ENCODE measurements at places on chromosomes 1 and 21.

DNA sequence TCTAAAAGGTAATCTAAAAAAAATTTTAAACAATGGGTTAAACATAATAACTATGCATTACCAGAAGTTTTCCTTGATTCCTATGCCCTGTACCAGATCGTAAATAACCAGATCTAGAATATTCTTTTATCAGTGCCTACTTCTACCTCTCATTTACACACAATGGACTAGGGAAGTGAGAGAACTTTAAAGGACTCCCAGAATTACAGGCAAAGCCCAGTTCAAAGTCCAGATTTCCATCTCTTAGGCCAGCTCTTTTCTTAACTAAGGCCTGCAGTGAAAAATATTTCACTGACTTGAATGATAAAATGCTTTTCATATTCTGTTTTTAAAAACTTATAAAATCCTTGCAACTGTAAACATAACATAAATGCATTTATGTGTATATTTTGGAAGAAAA, 32.6 kb downstream of the ESRRG start:
- no peak for DNase-seq

- DNase-seq, result no peak
Measured at GRCh38 chr1:170634824-170635410, 29.0 kb upstream of the PRRX1 start.

DNA sequence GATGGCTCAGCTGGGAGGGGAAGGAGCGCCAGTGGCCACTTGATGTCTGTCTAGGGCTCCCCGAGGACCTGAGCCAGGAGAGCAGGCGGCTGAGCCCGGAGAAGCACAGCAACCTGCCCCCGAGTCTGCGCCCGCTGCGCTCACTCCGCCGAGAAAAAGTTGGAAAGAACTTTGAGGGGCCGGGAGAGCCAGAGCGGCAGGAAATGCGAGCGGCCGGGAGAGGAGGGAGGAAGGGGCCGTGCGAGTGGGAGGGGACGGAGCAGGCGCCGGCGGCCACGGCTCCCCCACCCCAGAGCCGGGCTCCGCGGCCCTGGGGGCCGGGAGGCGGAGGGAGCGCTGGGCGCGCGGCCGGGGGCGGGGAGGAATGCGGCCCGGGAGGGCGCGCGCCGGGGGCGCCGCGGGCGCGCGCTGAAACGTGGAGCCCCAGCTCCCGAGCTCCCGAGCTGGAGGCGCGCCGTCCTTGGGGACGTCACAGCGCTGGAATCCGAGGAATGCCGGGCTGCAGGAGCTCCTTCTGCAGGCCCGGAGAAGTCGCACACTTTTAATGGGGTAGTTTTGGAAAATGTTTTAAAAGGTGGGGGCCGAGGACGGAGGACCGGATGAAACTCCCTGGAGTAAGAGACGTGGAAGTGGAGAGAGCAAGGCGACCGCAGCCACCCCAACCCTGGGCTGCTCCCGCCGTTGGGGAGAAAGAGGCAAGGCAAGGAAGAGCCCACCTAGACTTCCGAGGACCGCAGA, at the start of gene PTPN14:
PTPN14 (minus strand) TSS at position 167 of the 738 bp plus-strand sequence. CDS start 86,799 bp downstream, outside the sequence.
- DNase-seq, result peak; percentile 27

DNA sequence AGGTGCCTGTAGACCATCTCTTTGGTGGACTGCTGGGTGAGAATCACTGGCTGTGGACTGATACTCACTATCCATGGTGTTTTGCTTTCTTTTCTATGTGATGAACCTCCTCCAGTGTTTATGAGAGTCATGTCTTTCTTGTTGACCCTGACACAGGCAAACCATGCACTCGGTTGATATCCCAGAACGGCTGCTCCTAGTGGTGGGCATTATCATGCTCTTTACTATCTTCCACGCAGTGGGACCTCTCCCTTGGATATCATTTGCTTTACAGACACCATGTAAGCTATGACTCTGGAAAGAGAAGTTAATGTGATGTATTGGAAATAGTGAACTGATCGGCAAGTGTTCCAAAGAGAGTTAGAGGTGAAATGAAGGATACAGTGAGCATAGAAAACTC, 1455.6 kb downstream of the BRINP3 start:
- DNase-seq, result no peak

DNA sequence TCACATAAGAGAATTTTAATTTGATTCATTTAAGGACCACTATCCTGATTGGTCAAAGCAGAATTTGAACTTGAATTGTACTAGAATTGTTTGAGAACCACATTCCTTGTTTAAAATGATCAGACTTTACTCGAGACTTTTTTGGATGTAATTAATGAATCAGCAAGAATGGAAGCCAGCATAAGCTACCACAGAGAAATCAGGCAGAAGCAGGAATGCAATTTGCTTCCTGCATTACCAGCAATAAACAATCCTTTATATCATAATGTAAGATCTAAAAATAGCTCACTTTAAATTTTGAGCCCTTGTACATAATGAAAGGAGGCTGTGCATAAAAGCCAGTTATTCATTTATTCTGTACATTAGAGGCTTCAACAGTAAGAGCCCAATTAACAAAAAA, 119.8 kb upstream of the BACE2 start:
- no peak for DNase-seq

GRCh38 chr1:170986901-170987300, 51.6 kb downstream of the MROH9 start:
- no peak for DNase-seq

DNA sequence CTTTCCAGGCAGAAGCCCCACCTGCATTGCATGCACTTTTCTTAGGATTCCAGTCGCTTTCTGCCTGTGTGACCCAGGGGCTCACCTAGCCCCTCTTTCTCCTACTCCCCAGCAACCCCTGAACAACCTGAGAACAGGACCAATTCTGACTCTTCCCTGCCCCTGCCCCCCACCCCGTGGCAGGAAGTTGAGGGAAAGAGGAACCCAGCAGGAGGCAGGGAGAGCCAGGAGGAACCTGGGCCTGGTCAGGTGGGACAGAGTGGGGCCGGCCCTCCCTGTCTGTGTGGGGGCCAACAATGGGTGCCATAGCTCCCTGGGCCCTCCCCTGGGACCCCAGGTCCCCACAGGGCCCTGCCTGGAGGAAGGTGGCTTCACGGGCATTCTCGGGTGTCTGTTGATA, 6.1 kb downstream of the BMP8A start:
- DNase-seq, result no peak

GRCh38 chr1:51671527-51672325, 54.8 kb downstream of the OSBPL9 start:
- DNase-seq, result no peak

DNA sequence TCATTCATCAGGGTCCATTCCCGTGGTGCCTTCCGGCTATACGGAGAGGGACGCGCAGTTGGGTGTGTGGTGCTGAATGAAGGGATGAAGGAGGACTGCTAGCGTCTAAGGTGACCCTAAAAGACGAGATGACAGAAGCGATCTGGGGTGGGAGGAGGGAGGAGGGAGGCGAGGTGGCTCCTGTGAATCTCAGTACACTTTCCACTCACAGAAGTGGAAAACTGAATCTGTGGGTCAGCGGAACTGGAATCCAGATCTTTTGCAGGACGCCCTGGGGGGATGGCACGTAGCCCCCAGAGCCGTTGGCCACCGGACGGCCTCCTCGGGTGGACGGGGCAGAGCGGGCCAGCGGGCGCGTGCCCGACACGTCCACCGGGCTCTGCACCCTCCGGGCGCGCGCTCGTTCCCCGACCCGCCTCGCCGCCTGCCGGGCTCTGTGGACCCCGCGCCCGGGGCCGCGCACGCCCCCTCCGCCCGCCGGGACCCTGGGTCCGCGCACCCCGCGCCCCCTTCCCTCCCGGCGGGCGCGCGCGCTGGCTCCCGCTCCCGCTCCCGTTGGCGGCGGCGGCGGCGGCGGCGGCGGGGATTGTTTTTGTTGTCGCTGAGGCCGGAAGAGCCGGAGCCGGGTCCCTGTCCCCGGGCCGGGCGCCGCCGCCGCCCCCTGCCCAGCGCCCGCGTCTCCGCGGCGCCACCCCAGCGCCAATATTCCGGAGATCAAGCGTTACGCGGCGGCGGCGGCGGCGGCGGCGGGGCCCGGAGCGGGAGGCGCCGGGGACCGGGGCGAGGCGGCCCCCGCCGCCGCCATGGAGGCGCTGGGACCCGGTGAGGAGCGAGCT, at the start of gene AGO4:
AGO4 (plus strand) TSS at position 403 of the 836 bp plus-strand sequence; CDS start at position 804, 401 bp downstream.
- peak; percentile 77 for DNase-seq

DNA sequence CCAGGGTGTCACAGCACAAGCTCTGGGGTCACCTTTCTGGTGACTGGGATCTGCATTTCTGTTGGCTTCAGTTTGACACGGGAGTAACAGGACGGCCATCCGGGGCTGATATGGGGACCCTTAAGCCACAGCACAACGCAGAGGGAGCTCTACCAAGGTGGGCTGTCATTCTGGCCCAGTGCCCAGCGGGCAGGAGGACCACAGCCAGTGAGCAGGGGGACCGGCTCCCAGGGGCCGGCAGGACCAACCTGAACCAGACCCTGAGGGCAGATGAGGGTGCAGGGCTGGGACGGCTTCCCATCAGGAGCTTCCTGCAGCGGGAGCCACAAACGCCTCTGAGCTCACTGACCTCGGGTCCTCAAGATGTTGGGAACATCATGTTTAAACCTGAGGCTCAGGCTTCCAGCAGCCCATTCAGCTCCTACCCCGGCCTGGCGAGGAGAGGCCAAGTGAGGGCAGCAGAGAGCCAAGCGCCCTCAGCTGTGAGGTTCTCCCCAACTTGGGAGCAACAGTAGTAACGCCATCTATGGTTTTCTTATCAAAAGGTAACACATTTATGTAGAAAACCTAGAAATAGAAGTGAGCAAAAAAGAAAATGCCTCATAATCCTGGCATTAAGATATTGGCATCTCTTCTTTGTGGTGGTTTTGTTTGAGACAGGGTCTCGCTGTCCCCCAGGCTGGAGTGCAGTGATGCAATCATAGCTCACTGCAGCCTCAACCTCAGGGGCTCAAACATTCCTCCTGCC, 26.8 kb downstream of the TMEM201 start:
- peak; percentile 35 for DNase-seq

DNA sequence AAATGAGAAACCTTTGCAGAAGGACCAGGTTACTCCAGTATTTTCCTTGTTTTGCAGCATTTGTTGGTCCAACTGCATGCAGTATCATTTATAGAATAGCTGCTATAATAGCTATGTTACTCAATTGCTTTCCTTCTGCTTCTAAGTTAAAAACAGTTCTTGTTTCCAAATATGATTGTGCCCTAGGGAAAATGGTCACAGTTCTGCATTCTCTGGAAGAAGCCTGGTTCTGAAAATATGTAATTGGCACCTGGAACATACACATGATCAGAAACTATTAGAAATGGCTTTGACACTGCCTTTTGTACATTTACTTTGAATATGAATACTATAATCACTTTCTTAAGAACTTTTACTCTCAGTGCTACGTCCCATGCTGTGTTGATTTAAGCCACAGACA, 33.6 kb downstream of the HENMT1 start:
- no peak for DNase-seq

DNA sequence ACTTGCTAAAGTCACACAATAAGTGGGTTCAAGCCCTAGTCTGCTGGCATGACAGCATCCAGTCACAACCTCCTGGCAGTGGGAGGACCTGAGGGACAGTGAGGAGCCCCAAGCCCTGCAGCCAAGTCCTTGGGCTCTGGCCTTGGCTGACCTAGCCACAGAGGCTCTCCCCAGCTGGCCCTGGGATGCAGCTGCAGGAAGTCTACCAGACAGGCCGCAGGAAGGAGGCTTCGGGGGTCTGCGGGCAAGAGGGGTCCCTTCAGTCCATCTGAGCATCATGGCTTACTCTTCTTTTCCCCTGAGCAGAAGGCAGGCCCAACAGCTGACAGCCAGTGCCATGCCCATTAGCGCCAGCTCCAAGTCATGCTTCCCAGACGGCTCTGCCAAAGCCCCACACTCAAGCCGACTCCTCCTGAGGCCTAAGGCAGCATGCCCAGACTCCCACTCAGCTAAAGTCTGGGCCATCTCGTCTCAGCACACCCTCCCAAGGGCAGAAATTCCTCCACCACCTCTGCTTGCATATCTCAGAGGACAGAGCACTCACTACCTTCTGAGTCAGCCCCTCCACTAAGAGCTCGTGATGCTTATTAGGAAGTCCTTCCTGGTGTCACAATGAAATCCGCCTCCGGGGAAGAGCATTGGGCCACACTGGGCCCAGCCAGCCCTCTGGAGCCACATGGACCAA, 20.1 kb downstream of the SLC1A7 start:
- no peak for DNase-seq

GRCh38 chr1:91335603-91336002, 69.0 kb downstream of the HFM1 start:
- no peak for DNase-seq

DNA sequence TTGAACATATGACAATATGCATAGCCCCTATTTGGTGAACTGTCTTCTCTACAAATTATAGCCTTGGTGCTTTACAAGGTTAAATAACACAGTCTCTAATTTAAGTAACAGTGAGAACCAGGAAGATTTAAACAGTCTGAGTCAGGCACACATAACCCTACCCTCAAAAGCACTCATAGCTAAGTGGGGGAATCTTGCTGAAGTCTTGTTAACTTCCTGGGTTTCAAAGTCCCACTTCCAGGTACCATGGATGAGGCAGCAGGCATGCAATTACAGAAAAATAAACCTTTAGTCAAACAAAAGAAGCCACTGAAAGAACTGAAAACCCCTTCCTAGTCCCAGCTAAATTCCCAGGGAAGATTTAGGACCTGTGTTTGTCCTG, 147.6 kb downstream of the PBX1 start:
- no peak for DNase-seq

- peak; percentile 27 for DNase-seq
Measured at GRCh38 chr1:181986907-181987305, 74.6 kb downstream of the ZNF648 start.

- DNase-seq, result no peak
Measured at GRCh38 chr1:67589519-67590233, 95.3 kb upstream of the GADD45A start.

DNA sequence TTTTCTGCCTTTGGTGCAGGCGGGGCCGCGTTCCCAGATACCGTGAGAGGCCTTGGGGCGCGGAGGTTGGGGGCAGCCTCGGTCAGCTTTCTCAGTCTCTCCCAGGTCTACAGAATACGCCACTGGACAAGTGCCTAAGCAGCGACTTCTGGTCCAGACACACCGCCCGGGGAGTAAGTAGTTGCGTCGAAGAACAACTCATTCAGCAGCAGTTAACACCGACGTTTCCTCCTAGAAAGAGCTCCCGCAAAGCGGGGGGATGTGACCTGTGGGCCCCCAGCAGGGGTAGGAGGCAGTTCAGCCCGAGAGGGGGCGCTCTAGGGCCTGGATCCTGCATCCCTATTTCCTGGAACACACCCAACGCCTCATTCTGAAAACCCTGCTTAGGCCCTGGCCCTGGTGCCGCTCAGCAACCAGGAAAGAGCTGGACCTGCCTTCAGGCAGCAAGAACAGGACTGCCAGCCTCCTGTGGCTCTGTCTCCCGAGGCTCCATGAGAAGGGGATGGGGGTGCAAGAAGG, 6.5 kb upstream of the BARHL2 start:
- DNase-seq, result peak; percentile 18

- DNase-seq, result no peak
Measured at GRCh38 chr1:201639391-201639790, 100.5 kb downstream of the NAV1 start.

GRCh38 chr1:26289158-26290059, 9.5 kb downstream of the SH3BGRL3 start:
- no peak for DNase-seq

DNA sequence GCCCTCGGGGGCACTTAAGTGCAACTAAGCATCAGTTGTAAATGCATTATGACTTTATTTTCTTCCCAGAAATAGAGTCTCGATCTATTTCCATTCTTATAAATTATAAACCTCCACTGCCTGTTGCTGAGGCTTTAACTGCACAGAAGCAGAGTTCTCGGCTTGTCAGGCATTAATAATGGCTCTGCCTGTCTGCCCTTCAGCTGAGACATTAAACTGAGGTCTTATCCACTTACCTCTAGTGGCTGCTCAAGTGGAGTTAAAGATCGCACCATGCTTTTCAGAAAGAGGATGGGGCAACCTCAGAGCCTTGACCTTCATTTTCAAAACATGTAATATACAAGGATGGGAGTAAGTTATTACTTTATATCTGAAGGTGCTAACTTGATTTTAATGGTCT, 597.6 kb upstream of the PRMT6 start:
- no peak for DNase-seq

All from cerebellum (tissue), 4 donors.